ENCODE measurements at places on chromosomes 5 and 9.

DNA sequence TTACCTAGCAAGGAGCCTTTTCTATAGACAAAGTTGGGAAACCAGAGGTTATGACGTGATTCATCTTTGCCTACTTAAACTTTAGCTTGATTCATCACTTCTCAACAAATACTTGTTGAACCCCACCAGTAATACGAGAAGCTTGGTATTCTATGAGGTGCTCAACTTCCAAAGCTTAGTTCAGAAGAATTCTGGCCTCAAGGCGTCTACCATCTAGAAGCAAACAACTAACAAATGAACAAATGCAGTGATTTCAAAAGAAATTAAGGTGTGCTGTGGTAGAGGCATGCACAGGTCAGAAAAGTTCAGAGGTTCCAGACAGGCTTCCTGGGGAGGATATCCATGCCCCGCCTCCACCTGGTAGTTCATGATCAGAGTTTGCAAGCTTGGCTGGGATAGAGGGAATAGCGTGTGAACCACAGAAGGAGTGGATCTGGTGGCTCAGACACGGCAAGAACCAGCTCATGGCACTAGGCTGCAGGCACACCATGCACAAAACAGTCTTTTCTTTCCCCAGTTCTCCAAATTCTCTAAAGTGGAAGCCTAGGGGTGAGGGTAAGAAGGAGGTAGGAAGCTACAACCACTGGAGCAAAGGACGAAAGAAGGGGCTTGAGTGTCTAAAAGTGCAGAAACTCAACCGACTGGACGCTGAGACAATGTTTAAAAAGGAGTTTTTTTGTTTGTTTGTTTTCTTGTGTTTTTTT, 473.0 kb downstream of the RAB3C start:
- no peak for DNase-seq

DNA sequence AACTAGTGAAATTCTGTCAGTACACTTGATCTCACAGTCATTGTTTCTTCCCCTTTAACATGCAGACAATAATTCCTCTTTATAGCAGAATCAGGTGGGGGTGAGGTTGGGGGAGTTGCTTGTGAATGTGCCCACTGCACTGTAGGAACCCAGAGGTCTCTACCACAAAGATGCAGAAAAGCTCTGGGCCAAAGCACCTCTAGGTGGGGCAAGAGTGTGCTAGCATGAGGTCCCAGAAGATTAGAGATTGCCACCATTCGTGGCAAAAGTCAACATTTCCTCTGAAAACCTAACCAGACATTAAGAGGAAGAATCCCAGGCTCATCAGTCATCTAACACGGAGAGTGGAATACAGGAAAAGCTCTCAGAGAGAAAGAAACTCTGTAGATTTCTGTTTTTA, 74.5 kb downstream of the PTCD2 start:
- DNase-seq = no peak

- no peak for DNase-seq
Observed at GRCh38 chr9:135605238-135605781, 34.0 kb downstream of the GLT6D1 start.

DNA sequence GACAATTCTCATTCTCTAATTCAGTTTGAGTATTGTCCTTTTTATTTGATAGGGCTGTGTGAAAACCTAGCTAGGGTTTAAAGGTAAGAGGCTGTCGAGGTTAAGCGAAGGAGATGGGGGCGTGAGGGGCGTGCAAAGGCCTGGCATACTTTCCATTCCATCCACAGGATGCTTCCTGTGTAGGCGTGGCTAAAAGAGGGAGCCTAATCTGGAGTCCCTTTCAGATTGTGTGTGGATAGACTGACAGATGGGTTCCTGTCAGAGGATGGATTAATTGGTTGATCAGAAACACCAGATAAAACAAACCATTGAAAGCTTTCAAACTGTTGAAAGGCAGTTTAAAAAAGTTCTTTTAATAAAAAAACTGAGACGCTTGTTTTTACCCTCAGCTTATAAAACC, 1.1 kb upstream of the ELL2 start:
- no peak for DNase-seq

DNA sequence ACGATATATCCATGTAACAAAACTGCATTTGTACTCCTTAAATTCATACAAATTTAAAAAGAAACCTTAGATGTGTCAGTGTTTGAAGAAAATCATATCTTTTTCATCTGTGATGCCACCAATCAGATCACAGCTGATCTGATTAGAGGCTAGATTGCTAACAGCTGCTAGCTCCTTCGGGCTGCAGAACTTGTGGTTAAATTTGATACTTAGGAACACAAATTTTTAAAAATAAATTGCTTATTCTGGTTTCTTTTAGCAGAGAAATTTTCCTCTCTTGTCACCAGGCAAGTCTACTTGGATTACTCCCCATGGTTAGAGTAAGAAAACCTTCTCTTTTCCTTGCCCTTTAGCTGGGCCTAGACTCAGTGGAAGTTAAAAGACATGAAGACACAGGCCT, 94.6 kb upstream of the RANBP6 start:
- no peak for DNase-seq

DNA sequence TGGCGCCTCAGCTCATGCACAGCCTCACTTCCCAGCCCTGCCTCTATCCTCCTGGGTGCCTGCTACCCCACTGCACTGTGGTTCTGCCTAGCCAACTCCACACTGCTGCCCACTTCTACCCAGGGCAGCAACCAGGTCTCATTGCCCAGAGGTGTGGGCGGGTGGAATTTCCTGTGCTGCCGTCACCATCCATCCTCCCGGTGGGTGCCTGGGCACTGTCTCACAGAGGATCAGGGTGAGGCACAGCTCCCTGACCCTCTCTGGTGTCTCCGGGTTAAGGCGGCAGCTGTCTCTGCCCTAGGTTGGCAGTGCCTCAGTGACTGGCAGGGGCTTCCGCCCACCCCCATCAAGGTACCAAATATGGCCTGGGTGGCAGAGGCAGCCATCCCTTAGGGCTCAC, 4.3 kb upstream of the MTMR12 start:
- DNase-seq = no peak

GRCh38 chr9:36817160-36817834, 216.8 kb downstream of the PAX5 start:
- DNase-seq = no peak

DNA sequence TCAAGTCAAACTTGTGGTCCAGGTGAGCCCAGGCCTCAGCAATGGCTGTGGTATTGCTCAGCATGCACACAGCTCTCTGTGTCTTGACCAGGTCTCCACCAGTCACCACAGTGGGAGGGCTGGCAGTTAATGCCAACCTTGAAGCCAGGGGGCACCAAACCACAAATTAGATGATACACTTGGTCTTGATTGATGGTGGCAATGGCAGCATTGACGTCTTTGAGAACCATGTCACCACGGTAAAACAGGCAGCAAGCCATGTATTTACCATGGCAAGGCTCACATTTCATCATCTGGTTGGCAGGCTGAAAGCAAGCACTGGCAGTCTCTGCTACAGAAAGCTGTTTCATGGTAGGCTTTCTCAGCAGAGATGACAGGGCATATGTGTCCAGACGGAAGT, 40.0 kb downstream of the NIM1K start:
- DNase-seq = no peak

GRCh38 chr9:126781186-126782052, 23.4 kb upstream of the ZBTB43 start:
- no peak for DNase-seq

GRCh38 chr5:65479527-65479926, 2.2 kb downstream of the ADAMTS6 start:
- no peak for DNase-seq

DNA sequence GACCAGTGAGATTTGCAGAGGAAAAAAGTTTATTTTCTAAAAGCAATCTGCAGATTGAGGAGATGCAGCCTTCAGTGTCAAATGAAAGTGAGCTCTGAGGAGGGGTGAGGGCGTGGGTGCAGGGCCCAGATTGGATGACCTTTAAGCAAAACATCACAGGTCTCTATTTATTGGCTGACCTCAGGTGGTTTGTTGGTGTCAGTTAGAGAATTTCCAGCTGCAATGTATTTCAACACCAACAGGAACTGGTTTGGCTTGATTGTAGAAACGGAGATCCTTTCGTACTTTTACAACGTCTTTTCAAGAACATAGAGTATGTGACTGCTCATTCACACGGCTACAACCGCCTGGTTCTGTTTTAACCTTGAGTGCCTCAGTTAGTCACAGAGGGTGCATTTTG, 1069.1 kb downstream of the EFNA5 start:
- DNase-seq = no peak
